ENCODE measurements at places on chromosomes 5 and 9.

- no peak for DNase-seq
These were observed 4.9 kb upstream of the FYB1 start for GRCh38 chr5:39224196-39224761.

DNA sequence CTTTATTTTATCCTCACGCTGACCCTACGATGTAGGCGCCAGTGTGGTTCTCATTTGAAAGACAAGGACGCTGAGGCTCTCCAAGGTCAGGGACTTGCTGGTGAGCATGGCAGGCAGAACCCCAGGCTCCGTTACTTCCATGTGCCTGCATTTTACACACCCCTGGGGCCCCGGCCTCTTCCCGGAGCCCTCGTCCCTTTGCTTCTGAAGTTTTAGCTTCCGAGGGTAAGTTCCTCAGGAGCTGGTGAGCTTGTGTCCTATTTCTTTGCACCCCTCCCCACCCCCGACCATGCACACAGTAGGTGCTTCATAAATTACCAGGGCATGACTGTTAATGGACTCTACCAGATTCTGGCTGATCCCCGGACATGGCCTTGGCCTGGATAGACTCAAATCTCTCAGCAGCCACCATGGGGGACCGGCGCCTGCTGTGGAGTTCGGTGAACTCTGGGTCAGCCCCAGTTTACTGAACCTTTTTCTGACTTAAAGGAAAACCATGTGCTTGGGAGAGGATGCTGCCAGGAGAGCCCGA is 59.3 kb upstream of the RNU6ATAC start:
- DNase-seq: no peak

DNA sequence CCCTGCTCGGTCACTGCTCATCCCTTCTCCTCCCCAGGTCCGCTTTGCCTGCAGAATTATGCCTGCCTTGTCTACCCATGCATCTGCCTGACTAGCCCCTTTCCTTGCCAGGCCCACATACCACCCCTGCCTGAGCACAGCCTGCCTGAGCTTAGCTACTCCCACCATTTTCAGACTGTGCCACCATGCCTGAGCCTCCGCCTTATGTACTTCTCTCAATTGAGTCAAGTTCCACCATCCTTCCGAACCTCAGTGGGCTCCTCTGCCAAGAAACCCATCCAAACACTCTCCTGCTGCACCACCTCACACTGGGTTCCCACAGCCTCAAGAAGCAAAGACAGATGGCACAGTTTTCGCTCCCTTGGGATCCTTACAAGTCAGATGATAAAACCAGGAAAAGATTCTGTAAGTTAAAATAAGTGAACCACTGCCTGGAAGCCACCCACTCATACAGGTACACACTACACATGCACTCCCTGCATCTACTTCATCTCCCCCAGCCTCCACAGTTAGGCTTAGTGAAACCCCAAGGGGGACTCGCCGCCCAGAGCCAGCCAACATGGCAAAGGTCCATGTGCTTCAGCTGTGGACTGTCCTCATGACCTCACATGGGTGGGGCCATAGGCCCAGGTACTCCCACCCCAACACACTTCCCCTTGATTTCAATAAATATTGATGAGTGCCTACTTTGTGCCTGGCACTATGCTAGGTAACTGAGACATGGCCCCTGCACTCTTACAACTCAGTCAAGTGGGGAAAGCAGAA is 23.1 kb downstream of the P4HA2 start:
- DNase-seq: no peak

GRCh38 chr9:2321523-2322148 is 300.0 kb upstream of the VLDLR start:
- no peak for DNase-seq

- DNase-seq: no peak
These were observed 2.5 kb downstream of the FOXE1 start for GRCh38 chr9:97855486-97855875.

DNA sequence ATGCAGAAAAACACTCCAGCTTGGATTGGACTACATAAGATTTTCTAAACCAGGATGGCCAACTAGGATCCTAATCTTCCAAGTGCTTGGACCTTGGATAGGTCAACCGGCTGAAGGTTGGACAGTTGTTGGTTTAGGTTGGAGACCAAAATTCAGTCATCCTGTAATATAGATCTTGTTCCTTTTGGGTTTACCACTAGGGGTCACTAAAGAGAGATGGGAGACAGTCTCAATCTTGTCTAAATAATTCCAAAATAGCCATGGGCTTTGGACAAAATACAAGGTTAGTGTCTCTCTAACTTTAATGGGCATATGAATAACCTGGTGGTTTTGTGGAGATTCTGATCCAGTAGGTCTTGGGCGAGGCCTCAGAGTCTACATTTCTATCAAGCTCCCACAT is 148.7 kb upstream of the ERCC6L2 start:
- DNase-seq: peak; percentile 16

DNA sequence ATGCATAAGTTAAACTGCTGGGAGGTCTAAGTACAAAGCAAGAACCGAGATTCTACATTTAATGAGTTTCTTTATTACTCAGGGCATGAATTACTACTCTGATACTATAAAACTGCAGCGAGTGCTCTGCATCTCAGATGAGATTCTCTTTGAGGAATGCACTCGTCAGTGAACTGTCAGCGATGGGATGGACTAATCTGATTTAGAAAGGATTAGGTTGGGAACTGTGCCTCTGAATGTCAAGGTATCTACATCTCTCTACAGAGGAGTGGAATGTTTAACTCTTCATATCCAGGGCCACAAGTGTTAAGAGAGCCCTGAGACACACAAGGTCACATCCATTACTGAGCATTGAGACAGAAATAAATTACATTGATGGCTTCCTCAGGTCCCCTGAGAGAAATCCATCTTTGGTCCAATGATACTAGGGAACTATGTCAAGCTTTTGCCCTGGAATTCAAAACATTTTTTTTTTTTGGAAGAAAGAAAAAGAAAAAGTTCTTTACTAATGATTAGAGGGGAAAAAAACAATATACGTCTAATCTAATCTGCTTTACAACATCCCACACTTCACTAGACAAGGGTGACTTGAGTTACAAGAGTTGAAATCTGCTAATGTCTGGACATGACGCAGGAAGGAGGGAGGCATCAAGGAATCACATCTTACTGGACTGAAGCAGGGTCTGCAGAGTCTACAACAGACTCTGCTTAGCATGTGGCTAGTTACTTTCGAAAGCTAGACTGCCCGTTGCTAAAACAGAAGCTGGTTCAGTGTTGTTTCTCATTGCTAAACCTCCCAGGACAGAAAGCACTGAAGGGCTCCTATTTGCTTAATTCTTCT is 270.0 kb upstream of the TLE4 start:
- DNase-seq: peak; percentile 12

GRCh38 chr5:180486636-180487149 is 7.5 kb upstream of the CNOT6 start:
- DNase-seq: no peak
